ENCODE measurements at places on chromosomes 5 and 9.

DNA sequence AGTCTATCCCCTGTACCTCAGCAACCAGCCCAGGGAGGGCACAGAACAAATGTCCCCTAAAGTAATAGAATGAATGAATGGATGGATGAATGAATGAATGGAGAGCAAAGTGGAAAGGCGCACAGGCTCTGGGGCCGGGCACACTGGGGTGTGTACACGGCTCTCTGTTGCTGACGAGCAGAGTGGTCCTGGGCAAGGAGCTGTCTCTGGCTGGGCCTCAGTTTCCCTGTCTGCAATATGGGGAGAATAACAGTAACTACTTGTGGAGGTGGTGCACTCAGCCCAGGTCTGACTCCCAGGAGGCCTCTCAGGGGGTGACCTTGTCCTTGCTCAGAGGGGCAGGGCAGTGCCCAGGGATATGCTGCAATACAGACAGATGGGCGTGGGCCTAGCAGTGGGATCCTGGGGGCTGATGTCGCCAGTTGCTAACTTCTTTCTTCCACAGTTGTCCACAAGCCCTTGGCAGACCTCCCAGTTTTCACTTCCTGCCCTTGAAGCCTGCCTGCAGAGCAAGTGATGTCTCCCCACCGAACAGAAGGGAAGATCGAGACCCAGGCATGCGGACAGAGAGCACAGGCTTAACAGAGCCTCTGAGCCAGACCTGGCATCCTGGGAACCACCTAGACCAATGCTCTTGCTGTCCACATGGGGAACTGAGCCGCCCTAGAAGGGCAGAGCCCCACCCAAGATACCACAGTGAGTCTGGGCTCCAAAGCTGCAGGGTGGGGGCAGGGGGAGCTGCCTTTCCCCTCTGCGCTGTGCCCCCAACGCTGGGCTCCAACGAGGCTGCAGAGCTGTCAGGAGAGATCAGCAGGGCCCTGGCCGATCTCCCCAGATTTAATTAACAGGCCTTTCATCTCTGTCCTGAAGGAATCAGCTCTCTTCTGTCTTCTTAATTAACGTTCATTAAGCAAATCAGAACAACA is 13.6 kb upstream of the LAMC3 start:
- DNase-seq: peak; percentile 49

DNA sequence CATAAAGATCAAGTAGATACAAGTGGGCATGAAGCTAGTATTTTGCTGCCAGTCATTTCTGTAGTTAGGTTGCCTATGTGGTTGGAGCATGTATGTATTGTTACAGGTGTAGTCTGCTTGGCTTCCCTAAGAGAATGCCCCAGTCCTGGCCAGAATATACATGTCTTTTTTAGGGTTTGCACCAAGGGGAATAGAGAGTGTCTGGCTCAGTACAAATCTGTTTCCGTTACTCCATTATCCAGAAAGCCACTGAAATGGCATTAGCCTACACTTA is 23.2 kb downstream of the TGFBR1 start:
- no peak for DNase-seq

DNA sequence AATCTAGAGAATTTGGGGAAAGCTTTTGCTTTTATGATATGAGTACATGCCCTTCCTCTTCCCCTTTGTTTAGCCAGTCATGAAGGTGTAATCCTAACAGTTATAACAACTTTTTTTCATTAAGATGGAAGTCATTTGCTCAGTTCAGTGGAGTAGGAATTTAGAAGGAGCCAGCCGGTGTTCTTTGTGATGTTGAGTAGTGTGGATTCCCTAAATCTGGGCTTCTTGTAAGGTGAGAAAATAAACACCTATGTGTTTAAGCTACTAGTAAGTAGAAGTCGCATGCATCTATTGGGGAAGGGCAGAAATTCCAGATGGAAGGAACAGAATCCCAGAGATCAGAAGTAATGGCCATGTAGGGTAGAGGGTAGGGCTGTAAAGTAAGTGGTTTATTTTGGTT is 13.6 kb upstream of the CNTLN start:
- no peak for DNase-seq

DNA sequence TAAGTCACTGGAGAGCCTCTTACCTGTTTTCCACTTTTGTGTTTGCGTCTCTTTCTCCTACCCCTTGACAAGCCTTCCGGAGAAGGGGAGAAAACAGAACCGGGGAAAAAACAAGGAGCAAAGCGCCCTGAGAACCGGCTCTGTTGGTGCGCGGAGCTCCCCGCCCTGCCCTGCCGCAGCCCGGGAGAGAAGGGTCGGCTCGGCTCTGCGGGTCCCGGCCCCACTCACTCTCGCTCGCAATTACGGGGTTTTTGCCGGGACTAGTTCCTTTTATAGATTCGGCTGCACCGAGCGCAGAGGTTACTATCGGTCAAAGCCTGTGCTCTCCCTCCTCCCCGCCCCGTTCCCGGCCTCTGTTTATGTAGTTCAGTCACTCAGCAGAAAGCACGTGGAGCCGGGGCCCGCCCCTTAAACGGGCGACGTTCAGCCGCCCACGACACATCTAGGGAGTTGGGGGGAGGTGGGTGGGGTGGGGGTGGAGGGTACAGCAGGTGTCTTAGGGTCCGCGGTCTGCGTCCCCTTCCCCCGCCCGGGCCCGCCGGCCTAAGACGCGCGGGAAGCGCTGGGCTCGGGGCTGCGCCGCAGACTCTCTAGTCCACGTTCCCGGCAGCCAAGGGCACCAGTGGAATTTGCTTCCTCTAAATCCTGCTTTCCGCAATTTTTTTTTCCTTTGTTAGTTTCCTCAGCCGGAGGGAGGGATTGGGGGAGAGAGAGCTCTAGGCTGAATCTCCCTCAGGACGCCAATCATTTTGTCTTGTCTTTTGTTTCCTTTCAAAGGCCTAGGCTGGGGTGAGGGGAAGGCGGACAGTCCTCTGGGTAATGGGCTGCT is at the start of gene ABCA1:
ABCA1 (minus strand) TSS at position 244 of the 829 bp plus-strand sequence. CDS start 24,476 bp downstream, outside the sequence.
- peak; percentile 85 for DNase-seq

DNA sequence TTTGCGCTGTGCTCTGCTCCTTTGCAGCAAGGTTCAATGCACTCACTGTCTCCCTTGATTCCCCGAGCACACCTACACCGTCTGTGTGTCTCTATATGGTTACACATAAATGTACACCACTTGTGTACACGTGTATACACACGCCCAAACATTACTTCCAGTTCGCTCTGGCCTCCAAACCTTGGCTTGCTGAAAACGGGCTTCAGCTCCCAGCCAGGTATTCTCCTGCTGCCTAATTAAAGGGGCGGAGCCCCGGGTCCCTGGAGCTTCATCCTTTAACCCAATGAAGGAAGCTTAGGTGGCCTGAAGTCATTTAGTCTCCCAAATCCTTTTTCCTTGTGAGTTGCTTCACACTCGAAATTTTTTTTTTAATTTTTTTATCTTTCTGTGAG is 4.6 kb downstream of the ISL1 start:
- no peak for DNase-seq

DNA sequence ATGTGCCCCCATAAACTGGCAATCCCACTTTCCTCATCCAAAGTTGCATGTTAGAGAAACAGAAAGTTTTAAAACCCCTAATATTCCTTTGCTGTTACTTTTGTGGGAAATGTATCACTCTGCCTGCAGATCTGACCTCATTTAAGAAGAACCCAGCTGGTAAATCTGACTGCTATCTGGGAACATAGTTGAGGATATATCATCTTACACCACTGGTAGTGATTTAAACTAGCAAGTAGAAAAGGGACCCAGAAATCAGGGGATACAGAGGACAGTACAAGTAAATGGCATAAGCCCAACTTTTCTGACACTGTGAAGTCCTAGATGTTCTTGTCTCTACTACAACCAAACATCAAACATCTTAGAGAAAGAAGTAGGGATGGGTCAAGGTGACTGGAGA is 1060.5 kb upstream of the DMAC1 start:
- no peak for DNase-seq

DNA sequence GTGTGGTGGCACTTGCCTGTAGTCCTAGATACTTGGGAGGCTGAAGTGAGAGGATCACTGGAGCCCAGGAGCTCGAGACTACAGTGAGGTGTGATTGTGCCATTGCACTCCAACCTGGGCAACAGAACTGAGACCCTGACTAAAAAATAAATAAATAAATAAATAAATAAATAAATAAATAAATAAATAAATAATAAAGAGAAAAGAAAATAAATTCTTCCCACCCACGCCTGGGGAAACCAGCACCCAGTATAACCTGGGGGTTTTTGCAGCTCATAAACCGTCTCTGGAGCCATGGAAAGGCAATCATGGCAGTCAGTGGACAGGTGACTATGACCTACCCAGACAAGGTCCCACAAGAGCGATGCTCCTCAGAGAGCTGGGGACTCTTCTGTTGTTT is 7.9 kb downstream of the WNT8A start:
- DNase-seq: no peak

GRCh38 chr9:35650341-35651158 is at the start of gene SIT1:
TSS of gene SIT1 (minus strand) at chr9:35650931. CDS start at chr9:35650853, 78 bp downstream.
- no peak for DNase-seq

GRCh38 chr5:80885396-80886000 is 74.7 kb upstream of the RASGRF2 start:
- no peak for DNase-seq

DNA sequence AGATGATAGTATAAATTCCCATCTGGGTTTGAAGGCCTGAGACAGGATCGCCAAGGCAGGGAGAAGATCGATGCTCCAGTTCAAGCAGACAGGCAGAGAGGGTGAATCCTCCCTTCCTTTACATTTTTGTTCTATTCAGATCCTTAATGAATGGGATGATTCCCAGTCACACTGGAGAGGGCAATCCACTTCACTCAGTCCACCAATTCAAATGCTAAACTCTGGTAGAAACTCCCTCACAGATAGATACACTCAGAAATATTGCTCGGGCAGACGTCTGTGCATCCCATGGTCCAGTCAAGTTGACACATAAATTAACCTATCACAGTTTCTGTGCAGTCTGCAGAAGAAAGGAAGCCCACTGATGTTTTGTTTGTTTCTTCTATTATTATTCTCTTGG is 193.1 kb upstream of the ZNF462 start:
- DNase-seq: no peak
